Stimulated activated naive B cell treated with anti-CD40 and anti-IgM and Interleukin-4, amounts not matched to agents 10 μg/mL and 1 μg/mL and 100 μg/mL, for 72 hours (primary cell): ENCODE measurements at places on chromosomes 4 and X.

GRCh38 chr4:120659616-120660170, 262.8 kb downstream of the PRDM5 start:
- DNase-seq, result no peak

- peak; percentile 71 for DNase-seq
These were observed 2.3 kb upstream of the SASH3 start for GRCh38 chrX:129777218-129778030.

DNA sequence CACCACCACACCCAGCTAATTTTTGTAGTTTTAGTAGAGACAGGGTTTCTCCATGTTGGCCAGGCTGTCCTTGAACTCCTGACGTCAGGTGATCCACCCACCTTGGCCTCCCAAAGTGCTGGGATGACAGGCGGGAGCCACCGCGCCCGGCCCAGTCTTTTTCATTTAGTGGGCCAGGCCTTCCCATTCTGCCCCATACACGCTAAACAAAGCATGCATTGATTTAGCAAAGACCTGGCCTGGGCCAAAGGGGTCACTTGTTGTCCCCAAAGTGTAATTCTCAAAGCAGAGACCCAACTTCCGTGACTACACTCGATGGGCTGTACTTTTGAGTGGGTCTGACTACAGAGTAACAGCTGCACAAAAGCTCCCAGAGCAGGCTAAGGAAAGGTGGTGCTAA, 29.2 kb downstream of the CNGA2 start:
- DNase-seq, result no peak

DNA sequence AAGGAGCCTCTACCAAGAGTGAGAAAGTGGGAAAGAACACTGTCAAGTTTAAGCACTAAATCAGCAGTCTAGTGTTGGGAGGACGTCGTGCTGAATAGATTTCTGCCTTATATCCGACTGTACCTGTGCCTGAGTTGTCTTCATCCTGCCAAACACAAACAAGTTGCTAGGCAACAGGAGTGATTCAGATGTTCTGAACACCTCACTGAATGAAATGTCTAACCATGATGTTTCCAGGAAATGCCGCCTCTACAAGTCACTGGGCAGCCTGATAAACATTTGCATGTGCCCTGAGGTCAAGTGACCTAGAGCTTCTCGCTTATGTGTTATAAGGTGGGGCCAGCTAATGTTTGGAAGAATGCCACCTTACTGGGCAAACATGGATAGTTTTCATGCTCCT, 37.9 kb downstream of the SGMS2 start:
- no peak for DNase-seq

DNA sequence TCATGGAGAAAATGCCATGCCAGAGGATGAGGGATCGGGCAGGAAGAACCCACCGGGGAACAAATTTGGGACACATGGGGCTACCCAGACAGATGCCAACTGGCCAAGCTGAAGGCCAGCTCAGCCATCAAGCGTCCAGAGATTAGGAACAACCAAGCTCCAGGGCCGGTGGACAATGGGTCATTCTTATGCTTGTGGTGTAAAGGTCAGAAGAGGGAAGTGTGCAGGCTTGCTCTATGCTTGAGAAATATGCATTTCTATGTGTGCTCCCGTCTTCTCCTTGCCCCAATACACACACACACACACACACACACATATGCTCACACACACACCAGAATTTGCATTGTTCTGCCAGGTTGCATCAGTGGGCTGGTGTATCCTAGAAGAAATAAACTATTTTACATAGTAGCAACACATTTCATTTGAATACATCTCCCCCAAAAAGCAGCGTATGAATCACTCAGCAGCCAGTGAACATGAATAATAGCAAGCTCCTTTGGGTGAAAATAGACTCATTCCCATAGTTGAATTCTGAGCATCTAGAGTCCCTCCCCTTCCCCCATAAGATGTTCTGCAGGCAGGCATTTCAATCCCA, 201.9 kb upstream of the PPARGC1A start:
- DNase-seq, result no peak

DNA sequence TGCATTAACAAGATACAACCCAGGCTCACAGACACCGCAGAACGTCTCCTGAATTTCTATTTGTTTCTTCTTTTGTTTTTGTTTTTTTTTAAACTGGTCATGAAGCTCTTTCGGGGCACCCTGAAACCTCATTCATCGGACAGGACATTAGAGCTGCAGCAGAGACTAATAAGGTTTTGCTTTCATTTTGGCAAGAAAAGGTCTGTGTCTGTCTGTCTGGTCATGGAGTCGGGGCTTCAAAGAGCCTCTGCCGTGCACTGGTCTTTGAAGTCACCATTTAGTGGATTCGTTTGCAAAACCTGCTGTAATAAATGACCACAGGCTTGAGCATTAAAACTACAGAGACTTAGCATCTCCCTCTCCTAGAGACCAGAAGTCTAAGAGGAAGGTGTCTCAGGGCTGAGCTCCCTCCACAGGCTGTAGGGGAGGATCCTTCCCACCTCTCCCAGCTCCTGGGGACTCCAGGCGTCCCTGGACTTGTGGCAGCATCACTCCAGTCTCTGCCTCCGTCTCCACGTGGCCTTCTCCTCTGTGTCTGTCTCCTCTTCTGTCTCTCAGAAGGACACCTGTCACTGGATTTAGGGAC, 247.5 kb downstream of the CRLF2 start:
- no peak for DNase-seq

- no peak for DNase-seq
These were observed 1897.8 kb upstream of the PCDH10 start for GRCh38 chr4:131251321-131251720.

GRCh38 chrX:39819921-39820849, 277.6 kb downstream of the BCOR start:
- no peak for DNase-seq

DNA sequence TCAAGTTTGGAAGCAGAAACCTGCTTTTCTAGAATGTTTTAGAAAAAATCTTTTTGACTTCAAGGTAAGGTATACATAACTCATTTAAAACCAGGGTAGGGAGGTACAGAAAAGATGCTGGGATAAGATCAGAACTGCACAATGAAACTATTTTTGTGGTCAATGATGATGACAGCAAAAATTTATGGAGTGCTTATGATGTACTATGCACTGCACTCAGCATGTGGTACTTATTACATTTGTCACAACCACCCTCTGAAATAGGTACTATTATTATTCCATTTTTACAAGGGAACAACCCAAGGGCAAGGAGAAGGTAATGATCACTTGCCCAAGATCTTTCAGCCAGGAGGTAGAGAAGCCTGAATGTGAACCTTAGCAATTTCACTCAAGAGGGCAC, 8.0 kb downstream of the GPM6B start:
- no peak for DNase-seq

- peak; percentile 8 for DNase-seq
These were observed 62.3 kb upstream of the LNX1 start for GRCh38 chr4:53653484-53654053.

- no peak for DNase-seq
These were observed 68.7 kb upstream of the NDST3 start for GRCh38 chr4:117965622-117966021.

- no peak for DNase-seq
These were observed 266.3 kb downstream of the SPATA18 start for GRCh38 chr4:52317361-52317879.

DNA sequence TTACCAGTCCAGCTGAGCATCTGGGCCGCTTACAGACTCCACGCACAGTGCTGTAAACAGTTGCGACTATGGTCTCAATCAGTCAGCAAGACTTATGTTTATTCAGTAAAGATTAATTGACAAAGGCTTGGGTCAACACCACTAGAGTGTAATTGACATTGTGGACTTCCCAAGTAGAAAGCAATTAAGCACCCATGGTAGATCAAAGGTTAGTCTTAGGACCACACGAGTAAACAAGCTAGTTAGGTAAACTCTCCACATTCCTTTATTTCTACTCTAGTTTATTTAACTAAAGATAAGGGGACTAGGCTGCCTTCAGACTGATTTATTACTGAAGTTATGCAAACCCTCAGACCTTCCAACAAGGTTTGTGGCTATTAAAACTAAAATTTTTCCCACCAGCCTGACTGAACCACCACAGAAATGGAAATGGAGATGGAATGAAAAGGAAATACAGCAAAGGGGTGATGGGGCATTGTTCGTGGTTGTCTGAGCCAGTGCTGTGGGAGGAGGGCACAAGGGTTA, 44.2 kb downstream of the MTHFD2L start:
- no peak for DNase-seq

DNA sequence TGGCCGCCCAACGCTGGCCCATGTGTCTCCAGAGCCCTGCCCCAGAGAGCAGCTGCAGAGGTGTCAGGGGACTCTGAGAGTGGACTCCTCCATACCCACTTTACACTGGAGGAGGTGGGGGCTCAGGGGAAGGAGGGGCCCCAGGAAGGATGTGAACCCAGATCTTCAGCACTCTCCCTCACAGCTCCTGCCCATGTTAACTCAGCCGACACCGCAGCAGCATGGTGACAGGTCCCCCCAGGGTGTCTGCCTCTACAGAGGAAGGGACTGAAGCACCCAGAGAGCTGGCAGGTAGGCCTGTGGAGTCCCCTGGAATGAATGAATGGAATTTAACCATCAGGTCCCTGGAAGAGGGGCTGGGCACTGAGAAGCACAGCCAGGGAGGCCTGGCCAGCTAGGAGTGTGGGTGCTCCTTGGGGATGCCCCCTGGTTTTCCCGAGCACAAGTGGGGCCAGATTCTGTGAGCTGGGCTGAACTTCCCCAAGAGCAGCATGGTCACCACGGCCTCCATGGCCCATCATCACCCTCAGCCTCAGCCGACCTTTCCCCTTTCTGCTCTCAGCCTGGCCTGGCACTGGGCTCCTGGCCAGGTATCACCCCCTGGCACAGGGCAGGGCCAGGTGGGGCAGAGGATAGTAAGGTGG, 21.9 kb downstream of the SH3BP2 start:
- no peak for DNase-seq

DNA sequence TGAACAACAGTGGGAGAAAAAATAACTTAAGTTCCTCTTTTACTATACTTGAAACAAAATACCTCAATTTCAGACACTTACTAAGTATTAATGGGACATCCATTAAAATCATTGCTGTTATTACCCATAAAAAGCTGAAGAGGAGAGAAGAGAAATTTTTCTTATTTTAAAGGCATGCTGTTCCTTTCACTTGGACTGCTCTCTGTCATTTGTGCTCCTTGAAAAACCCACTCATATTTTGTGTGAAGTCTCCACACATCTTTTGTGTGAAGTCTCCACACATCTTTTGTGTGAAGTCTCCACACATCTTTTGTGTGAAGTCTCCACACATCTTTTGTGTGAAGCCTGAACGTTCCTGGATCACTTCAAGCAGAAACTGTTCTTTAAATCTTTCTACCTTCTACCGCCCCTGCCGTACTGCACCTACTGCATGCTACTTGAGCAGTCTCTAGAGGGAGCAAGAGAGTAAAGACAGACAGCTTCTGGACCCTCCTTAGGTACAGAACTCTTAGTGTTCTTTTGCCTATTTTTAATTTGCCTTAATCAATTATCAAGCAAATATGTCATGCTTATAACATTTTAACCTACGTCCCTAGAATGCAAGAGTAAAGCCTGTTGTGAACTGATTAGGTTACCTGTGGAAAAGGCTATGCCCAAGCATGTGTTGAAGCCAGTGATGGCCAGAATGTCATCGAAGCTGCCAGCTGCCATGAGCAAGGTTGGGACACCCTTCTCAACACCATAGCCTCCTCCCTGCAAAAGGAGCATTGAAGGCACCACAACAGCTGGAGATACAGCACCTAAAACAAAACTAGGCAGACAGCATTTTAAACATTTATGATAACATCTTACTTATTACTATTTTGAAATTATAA, 27.1 kb upstream of the SLC9B1 start:
- peak; percentile 4 for DNase-seq

- DNase-seq, result no peak
These were observed 170.1 kb downstream of the SHROOM3 start for GRCh38 chr4:76605099-76605563.

DNA sequence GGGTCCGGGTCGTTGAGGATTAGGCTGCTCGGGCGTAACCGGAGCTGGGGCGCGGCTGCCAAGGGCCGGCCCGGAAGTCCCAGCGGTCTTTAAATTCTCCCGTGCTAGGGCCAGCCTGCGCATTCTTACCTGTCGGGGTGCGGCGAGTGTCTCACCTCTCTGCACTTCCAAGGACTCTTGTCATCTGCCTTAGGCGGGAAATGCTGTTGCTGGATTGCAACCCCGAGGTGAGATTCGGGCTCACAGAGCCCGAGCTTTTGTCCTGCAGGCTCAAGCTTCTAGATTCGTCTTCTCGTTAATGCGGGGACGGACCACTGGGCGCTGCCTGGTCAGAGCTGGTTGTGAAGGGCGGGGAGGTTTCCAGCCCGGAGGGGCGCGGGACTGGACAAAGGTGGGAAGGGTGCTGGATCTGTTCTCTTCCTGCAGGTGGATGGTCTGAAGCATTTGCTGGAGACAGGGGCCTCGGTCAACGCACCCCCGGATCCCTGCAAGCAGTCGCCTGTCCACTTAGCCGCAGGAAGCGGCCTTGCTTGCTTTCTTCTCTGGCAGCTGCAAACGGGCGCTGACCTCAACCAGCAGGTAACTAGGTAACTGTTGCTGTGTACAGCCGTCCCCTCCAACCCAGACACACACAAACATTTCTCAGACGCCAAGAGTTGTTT, at the start of gene ANKRD37:
ANKRD37 (plus strand) TSS at position 118 of the 662 bp plus-strand sequence; CDS start at position 201, 83 bp downstream.
- DNase-seq, result no peak

DNA sequence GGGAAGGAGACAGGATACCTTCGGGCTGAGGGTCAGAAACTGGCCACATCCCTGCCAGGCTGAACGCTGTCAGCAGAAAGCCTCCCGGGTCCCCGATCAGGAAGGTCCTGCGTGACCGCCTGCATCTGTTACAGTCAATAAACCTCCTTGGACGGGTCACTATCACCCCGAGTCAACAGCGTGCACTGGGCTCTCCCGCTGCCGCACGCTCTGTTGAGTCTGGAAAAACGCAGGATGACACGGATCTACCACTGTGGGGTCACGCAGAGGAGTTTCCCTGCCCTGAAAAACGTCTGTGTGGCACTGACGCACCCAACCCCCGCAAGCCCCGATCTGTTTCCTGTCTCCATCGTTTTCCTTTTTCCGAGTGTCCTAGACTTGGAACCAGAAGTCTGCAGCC, 12.1 kb downstream of the PPP2R3B start:
- no peak for DNase-seq
